Inflammatory macrophage (primary cell): ENCODE measurements at places on chromosomes 4 and X.

DNA sequence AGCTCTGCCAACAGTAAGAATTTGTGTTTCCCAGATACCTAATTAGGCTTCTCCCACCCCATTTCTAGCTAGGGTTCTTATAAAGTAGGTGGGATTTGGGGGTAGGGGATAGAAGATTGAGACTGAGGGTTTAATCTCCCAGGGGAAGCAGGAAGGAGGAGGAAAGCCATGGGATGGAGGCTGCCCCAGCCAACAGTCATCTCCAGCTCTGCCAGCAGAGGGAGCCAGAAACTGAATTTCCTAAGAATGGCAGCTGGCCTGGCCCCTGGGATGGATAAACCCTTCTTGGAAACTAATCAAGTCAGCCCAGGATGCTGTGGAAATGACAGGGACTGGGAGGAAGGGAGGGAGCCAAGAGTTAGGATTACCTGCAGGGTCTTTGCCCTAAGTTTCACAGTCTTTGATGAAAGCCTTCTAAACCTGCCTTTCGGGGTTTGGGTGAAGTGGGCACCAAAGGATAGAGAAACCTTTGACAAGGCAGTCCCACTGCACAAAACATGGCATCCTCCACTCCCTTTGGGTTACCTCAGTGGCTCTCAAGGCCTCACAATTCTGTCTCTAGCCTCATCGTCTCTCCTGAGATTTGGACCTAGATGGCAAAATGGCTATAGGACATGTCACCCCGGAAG, 6.7 kb upstream of the ERCC6L start:
- DNase-seq: peak; percentile 43

GRCh38 chr4:59455751-59456150, 1744.4 kb upstream of the ADGRL3 start:
- no peak for DNase-seq

DNA sequence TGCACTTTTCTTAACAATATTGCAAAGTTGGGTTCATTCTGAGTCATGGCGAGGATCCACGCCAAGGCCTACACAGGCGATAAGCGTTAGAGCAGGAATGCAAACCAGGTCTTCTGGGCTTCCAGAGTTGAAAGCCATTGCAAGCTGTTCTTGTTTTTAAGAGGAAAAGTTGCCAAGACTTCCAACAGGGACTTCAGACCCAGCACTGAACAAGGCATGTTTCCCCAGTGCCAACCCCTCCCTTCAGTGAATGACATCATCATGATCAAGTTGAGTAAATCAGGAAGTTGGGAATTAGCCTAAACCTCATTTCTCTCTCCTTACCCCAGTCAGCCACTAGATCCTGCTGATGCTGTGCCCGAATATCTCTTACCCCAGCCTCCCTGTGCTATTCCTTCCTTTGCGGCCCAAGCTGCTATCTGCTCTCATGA, 355.1 kb downstream of the HS3ST1 start:
- peak; percentile 37 for DNase-seq

DNA sequence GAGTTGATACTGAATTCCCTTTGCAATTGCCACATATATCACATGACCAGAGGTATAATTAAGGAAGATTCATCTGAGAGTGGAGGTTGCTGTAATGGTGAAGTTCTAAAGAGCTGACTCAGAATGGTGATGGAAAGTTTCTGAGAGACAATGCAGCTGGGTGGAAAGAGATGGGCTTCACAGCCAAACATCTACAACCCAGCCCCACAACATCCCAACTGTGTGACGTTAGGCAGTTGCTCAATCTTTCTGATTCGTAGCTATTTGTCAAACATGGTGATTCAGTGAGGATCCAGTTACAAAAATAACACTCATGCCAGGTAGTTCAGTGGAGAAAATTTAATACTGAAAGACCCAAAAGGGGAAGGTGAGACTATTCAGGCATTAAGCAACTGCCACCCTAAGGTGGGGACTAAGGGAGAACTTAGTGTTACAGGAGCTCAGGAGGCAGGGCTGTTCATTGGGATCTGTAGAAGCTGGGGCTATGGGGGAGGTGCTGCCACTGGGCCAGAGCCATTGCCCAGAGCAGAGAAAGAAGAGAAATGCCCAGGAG, 6.9 kb upstream of the AFF1 start:
- peak; percentile 64 for DNase-seq

DNA sequence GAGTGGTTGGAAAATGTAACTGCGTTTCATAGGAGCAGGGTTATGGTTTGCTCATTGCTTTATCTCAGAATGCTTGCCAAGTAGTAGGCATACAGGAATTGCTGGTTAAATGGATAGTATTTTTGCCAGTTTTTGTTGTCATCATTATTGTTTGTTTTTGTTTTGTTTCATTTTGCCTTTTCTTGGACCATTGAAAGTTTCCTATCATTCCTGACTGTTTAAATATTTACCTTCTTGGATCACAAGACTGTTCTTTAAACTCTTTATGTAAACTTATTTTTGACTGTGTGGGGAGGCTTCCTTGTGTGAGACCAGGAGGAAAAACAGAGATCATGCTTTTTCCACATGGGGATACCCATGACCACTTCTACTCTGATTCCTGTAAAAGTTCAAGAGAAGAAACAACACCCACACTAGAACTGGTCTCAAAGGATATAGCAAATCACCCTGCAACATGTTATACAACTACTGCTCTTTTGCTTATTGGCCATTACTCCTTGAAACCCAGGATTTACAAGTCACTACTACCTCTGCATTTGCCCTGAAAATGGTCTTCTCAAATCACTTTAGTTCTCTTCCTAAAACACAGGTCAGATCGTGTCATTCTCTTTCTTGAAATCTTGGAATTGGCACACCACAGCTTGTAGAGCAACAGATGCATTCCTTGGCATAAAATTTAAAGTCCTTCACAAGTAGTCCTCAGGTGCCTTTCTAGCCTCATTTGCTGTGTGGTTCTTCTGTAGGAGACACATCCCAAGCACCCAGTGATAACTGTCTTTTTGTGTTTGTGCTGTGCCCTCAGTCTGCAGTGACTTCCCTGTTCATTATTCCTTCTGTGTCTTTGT, 51.3 kb downstream of the FNIP2 start:
- DNase-seq: peak; percentile 61

DNA sequence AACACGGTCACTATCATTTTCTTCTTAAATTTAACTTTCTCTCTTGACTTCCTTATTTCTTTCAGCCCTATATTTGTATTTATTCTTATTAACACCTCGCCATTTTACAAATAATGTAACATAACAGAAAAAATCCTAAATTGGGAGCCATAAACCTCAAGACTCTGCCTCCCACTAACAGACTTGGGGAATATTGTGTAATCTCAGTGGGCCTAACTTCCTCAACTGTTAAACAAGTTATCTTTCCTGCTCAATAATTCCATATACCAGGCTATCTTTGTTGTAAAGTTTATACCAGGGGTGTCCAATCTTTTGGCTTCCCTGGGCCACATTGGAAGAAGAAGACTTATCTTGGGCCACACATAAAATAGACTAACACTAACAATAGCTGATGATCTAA, 26.2 kb downstream of the PRSS12 start:
- DNase-seq: peak; percentile 33

GRCh38 chr4:156190615-156191014, 236.9 kb upstream of the CTSO start:
- DNase-seq: no peak

DNA sequence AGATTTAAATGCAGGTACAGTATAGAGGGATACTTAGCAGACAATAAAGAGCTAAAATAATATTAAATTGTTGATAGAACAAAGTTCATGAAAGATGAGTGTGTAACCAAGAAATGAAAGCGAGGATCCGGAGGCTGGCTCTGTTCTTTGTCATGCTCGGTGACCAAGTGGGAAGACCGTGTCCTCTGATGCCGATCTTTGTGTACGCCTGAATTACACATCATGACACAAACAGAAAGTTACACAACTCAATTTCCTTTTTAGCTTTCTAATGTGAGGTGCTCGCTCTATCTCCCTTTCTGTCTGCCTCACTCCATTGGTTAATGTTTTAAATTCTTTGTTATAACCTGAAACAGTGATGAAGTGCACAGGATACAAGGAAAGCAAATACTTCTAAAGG, 114.8 kb upstream of the NEIL3 start:
- DNase-seq: no peak

GRCh38 chrX:39238006-39238405, 436.7 kb downstream of the MID1IP1 start:
- no peak for DNase-seq

DNA sequence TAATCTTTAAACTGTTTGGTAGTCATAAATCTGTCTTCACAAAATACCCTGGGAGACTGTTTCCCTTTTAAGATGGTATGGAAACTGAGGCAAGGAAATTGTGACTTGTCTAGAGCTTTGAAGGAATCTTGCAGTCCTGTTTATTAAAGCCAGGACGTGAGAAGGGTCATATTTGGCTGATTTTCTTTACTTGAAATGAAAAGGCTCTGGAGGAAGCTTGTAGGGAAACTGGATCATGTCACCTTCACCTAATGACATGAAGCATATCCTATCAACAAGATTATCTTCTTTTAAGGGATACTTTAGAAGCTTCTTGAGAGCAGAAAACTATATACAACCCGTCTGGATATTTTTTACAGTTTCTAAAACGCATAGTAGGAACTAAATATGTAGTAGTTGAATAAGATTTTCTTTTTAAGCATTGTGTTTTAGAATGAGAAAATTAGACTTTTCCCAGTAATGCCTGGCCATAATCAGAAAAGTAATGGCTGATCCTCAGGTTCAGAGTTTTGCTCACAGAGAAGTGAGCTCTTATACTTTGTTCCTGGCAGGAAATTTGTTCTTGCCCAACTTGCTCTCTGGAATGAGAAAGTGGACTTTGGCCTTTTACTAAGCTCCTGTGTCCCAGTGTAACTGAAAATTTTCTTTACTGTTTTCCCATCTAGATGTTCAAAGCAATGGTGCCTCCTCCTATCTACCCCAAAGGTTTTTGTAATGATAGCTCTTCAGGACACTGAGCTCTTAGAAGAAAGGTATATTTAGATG, 136.8 kb upstream of the AFF2 start:
- DNase-seq: no peak

DNA sequence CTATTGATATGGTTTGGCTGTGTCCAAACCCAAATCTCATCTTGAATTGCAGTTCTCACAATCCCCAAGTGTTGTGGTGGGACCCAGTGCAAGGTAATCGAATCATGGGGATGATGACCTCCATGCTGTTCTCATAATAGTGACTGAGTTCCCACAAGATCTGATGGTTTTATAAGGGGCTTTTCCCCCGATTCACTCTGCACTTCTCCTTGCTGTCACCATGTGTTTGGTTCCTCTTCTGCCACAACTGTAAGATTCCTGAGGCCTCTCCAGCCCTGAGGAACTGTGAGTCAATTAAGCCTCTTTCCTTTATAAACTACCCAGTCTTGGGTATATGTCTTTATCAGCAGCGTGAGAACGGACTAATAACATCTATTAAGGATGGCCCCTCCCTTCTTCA, 68.8 kb downstream of the FBXW7 start:
- DNase-seq: peak; percentile 23

GRCh38 chr4:86389664-86390063, 29.8 kb upstream of the MAPK10 start:
- DNase-seq: no peak

DNA sequence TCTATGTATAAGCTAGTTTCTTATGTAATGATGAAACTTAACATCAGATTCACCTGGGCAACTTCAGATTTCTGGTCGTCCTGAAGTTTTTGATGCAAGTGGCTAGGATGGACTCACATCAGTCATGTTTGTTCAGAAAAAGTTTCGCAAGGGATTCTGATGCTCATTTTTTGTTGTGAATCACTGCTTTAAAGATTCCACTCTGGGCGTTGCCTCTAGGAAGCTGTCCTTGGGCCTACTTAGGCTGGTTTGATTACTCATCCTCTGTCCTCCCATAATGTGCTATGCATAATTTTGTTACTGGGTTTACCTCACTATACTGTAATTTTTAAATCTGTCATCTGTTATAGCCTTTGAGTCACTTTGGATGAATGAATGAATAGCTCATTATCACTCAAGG, 30.8 kb downstream of the HERC3 start:
- DNase-seq: peak; percentile 64

DNA sequence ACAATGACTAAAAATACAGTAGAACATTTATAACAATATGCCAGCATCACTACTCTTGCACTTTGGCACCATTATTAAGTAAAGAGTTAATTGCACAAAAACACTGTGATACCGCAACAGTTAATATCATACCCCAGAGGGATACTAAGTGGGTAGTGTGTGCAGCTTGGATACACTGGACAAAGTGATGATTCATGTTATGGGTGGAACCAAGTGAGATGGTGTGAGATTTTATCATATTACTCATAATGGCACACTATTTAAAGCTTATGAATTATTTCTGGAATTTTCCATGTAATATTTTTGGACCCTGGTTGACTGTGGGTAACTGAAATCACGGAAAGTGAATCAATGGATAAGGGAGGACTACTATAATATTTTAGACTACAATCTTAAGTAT, 265.3 kb downstream of the PCDH18 start:
- no peak for DNase-seq

DNA sequence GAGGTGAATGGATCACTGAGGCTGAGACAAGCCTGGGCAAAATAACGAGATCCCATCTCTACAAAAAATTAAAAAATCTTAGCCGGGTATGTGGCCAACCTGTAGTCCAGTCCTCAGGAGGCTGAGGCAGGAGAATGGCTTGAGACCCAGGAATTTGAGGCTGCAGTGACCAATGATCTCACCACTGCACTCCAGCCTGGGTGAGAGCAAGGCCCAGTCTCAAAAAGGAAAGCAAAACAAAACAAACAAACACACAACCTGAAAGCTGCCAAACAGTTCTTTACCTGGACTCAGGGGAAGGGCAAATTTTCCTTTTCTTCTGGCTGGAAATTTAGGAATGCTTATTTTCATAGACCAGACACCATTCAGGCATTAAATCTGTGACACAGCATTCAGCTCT, 163.1 kb upstream of the FAT1 start:
- DNase-seq: no peak

DNA sequence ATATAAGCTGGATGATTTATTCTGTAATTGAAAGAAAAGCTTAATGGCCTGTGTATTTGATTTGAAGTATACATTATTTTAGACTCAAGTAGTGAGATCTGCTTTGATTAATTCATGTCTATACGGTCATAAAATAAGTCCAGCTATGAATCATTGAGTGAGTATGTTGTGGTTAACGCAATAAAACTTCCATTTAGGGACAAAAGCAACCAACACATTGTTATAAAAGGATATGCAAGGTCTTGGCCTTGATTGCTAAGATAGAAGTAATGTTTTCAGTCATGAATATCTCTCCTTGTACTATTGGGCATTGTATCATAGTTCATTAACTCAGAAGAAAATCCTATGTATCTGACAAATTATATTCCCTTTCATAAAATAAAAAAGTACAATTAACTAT, 162.1 kb downstream of the EPHA5 start:
- no peak for DNase-seq

- DNase-seq: no peak
These were observed 39.3 kb downstream of the AFM start for GRCh38 chr4:73520821-73521220.

GRCh38 chr4:37715889-37716402, 29.8 kb upstream of the RELL1 start:
- no peak for DNase-seq

GRCh38 chrX:97628807-97629596, 745.3 kb downstream of the RPA4 start:
- no peak for DNase-seq

GRCh38 chrX:69285881-69286564, 120.8 kb upstream of the PJA1 start:
- peak; percentile 3 for DNase-seq

GRCh38 chr4:109640644-109641043, 62.6 kb downstream of the CASP6 start:
- no peak for DNase-seq

- no peak for DNase-seq
These were observed 938.4 kb upstream of the FTHL17 start for GRCh38 chrX:32010212-32010611.
